ENCODE measurements at places on chromosomes 12 and 14. TPM values are rescaled to one million over a fixed set of nuclear protein-coding genes. Genes with fewer than 3 reads are reported as not detected.

DNA sequence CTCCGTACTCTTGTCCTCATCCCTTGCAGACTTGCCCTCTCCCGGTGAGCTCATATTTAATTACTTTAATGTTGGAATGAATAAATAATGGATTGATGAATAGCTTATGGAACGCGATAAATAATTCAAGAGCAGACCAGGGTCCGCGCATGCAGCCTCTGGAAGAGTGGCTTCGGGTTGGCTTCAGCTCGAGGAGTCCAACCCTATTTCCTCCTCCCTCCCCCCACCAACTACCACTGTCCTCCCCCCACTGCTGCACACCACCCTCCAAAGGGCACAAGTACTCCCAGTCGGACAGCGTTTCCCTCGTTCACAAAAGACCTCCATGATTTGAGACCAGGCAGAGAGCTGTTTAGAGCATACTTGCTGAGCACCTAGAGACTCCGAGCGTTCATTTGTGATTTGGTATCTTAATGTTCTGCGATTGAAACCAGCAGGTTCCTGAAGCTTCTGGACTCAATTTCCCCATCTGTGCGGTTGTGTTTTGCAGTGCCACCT, 647 bp upstream of the SIX1 start:
- no peak for DNase-seq
- H3K27me3 ChIP-seq, result peaks cover 85% of the 10 kb centered on the region
- H3K27ac ChIP-seq, result no peak overlapping the region
- H3K4me1 ChIP-seq, result peaks cover 42% of the 10 kb centered on the region
- peak overlapping the region; percentile 42 for H3K4me3 ChIP-seq
- peaks cover 3% of the 10 kb centered on the region for H3K36me3 ChIP-seq

GRCh38 chr14:68084256-68084655, 264.7 kb downstream of the RAD51B start:
- no peaks in the 10 kb centered on the region for H3K27me3 ChIP-seq
- peaks cover 12% of the 10 kb centered on the region for H3K4me1 ChIP-seq
- H3K4me3 ChIP-seq, result no peak overlapping the region
- no peak overlapping the region for H3K27ac ChIP-seq
- DNase-seq, result no peak

TNFAIP2 gene
- total RNA-seq, result 0.64 TPM

DNA sequence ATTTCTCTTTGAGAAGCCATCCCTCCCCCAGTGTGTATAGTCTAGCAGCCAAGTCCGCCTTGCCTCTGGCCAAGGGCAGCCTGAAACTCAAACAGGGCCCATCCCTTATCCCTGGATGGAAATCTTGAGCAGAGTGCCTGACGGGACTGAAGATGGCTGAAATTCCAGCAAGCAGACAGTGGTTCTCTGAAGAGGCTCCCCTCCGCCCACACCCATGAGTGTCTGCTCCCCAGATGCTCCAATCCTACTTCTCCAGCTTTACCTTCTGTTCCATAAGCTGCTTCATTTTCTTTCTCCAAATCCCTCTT, 396.2 kb downstream of the NUAK1 start:
- H3K27ac ChIP-seq, result no peak overlapping the region
- H3K4me3 ChIP-seq, result no peak overlapping the region
- no peak for DNase-seq
- H3K4me1 ChIP-seq, result no peaks in the 10 kb centered on the region
- H3K36me3 ChIP-seq, result no peaks in the 10 kb centered on the region
- no peaks in the 10 kb centered on the region for H3K27me3 ChIP-seq

DNA sequence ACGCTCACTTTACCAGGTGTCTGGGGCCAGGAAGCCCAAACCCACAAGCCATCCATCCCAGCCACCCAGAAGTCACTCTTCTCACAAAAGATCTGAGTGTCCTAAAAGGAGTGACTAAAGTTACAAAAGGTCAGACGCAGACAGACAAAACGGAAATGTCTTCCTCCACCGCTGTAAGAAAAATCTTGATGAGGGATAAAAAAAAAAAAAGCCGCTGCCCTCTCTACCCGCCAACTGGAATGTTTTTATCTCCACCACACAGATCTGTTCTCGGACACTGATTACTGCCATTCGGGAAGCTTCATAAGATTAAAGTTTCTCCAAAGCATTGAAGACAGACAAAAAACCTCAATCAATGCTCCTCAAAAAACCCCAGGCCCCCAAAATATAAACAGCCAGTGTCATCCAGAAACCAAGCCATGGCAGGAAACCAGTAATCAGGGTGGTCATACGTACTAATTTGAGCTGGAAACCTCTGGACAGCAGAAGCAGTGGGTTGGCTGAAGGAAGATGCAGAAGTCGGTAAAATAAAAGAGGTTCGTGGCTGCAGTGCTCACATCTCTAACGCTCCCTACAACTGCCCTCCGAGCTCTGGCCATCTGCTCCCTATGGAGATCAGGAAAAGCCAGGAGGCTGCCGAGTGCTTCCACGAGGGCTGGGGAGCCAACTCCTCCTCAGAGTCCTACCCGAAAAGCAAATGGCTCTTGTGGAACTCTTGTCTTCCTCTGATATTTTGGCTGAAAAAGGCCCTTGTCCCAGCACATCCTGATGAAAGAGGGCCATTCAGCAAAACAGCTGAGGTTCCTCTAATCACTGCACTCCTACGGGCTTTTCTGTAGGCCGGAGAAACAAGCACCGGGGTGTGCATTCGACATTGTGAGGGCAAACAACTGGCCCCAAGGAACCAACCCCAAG, 30.3 kb downstream of the SSH1 start:
- peak overlapping the region; percentile 53 for H3K4me3 ChIP-seq
- H3K27me3 ChIP-seq, result no peaks in the 10 kb centered on the region
- H3K36me3 ChIP-seq, result peaks cover 61% of the 10 kb centered on the region

- no peak overlapping the region for H3K4me3 ChIP-seq
- DNase-seq, result no peak
- peaks cover 16% of the 10 kb centered on the region for H3K4me1 ChIP-seq
Measured at GRCh38 chr12:26786865-26787514, 46.0 kb downstream of the ITPR2 start.

GRCh38 chr12:118959985-118960560, 21.3 kb upstream of the SRRM4 start:
- no peak overlapping the region for H3K4me3 ChIP-seq
- H3K36me3 ChIP-seq, result no peaks in the 10 kb centered on the region
- H3K27me3 ChIP-seq, result no peaks in the 10 kb centered on the region
- DNase-seq, result no peak

Measured in activated T-helper 2 cell treated with anti-CD3 and anti-CD28 coated beads, Interferon-gamma antibody, Interleukin-2, Interleukin-4, amounts not matched to agents 10 μg/mL and 5 μg/mL and 100 μg/mL, durations not matched to agents 14 hours and 24 hours and 36 hours (primary cell).